ENCODE measurements at places on chromosomes 7 and 10.

DNA sequence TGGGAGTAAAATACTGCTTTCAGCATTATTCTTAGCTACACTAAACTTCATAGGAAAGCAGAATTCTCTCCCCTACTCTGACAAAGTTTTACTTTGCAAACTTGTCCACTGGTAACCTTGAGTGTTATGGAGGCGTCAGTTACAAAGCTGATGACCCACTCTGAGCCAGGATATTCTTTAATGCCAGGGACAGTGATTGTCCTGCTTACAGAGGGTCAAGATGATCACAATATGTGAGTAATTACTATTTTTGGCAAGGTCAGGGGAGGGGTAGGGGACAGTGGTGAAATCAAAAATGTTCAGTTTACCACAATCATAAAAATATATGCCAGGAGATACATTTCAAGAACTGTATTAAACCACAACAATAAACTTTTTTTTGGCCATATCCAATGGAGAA lies 520.6 kb downstream of the SUGCT start:
- DNase-seq = no peak

DNA sequence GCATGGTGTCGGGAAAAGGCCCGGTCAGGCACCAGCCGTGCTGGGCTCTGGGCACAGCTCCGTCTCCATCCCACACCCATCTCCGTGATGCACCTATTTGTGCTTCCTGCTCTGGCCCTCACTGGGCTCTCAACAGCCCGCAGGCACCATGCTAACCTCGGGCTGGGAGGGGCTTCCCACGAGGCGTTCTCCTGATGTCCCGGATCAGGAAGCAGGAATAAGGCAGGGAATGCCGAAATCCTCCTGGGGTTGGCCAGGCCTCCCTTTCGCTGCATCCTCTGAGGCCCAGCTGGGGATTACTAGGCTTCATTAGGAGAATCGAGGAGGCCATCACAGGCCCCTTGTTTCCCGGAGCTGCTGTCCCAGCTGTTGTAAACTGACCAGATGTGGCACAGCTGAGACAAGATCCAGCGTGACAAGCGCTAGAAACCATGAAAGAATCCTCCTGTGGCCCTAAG lies 72.0 kb downstream of the FAM53B start:
- DNase-seq = no peak

DNA sequence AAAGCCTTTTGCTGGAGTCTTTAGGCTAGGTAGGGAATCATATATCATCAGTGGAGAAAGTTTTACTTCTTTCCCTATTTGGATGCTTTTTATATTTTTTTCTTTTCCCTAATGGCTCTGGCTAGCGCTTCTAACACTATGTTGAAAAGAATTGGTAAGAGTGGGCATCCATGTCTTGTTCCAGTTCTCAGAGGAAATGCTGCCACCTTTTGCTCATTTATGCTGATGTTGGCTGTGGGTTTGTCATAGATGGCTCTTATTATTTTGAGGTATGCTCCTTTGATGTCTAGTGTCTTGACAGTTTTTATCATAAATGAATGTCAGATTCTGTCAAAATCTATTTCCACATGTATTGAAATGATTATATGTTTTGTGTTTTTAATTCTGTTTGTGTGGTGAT lies 1544.1 kb downstream of the REEP3 start:
- no peak for DNase-seq

GRCh38 chr10:111656066-111656465 lies 527.5 kb downstream of the GPAM start:
- DNase-seq = no peak

DNA sequence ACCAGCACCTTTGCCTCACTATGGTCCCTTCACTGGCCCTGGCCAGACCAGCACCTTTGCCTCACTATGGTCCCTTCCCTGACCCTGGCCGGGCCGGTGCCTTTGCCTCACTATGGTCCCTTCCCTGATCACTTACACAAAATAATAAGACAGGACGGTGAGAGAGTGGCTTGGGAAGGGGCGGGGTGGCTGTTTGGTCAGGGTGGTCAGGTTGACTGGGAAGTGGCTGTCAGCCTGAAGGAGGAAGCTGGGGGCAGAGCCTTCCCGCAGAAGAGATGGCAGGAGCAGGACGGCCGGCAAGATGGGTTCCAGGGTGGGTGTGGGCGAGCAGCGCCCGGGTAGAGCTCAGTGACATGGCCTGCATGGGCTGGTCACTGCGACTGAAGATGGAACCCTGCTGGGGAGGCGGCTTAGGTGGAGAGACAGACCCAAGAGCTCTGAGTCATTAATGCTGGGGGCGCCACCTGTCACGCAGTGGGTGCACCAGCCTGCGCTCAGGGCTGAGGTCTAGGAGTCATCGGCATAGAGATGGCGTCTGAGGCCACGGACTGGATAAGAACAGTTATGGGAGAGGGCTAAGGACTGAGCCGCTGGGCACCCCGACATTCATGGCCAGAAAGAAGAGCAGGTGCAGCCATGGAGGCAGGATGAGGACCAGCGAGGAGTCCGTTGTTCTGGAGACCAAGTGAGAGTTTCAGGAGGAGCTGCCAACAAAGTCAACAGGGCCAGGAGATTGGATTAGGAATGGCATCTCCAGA lies 91.8 kb downstream of the CHST15 start:
- no peak for DNase-seq

DNA sequence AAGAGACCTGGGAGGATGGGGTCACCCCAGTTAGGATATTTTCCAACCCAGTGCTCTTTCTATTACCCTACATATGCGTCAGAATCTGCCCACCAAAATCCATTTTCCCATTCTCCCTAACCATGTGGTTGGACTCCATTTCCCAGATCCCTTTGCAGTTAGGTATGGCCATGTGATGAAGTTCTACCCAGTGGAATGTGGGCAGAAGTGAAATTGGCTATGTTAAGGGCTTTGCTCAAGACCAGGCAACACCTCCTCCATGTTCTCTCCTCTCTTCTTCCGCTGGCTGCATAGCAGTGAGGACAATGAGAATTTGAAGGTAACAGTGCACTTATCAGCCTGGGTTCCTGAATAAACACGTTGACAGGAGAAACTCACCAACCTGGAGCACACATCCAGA lies 111.3 kb downstream of the CABCOCO1 start:
- DNase-seq = no peak

DNA sequence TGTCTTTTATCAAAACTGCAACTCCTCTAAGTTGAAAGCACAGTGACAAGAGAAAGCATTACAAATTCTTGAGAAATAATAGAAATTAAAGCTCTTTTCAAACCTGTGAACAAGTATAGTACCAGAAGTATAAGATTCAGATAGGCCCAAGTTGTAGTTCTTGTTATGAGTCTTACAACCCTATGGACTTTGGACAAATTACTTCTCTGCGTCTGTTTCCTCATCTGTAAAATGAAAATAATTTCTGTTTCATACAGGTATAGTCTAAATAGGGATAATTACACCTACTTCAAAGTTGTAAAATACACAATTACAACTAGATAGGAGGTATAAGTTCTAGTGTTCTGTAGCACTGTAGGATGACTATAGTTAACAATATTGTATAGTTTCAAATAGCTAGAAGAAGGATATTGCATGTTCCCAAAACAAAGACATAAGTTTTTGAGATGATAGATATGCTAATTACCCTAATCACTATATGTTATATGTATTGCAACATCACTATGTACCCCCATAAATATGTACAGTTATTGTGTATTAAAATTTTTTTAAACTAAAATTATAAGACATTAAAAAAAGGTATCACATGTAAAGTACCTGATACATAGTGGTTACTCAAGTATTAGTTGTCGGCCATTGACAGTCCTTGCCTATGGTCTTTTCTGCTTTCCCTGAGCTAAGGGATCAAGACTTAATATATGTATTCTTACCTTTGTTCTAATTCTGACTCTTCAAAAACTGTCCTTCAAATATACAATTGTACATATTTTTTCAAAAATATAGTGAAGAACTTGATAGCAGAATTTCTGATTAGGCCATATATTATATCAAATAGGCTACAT lies 1.8 kb upstream of the WASL start:
- no peak for DNase-seq

DNA sequence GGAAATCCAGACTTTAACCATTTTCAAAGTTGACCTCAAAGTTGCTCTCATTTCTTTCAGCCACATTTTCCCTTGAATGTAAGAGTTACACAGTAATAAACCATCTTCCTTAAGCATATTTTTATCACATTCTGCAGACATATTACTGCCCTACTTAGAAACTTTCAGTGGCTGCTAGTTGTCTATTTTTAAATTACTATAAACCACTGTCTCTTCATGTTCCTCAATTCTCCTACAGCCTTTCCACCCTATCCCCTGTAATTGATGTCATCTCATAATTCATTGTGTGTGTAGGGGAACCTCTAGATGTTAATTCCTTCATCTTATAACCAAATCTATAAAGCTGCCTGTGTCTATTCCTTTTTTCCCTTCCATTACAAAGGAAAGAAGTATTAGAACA lies 78.1 kb upstream of the STRIP2 start:
- no peak for DNase-seq

DNA sequence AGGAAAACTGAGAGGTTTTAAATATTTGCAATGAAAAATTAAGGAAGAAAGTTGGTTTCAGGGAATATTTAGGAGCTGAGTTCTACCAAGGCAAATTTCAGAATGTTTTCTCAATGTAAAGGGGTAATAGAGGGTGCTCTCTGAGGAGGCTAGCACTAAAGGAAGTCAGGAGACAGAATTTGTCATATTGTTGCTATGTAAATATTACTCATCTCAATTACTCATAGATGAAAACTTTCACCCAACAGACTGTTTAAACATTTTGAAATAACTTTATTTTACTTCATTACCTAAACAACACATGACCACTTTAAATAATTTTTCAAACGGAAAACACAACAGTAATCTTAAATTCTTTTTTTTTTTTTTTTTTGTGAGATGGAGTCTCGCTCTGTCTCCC lies 274.8 kb upstream of the NRG3 start:
- no peak for DNase-seq

GRCh38 chr10:87733081-87733480 lies 73.4 kb downstream of the PAPSS2 start:
- DNase-seq = no peak

DNA sequence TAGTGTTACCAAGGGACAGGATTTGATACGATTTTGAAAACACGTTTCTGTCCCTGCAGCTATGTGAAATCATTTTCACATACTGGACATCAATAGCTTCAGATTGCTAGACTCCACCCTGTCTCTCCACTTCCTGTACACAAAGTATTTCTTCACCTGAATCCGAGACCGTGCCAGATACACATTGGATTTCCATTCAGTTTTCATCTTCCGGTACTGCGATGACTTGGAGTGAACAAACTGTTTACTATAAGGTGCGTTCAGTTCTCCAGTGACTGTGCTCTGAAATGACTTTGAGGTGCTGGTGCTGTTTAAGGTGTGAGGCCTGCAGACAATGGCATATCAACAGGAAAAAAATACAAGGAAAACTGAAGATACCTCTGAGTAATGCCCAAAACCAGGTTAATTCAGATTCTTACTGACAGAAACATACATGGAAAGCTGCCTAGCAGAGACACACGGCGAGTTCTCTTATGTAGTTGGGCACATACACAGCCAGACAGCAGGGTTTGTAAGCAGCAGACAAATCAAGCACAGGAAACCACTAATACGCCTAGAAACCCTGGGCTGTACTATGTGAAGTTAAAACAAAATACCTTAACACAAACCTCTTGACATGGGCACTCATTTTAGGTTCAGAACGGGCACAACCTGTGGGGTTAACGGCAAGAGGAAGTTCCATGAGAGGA lies 119.2 kb downstream of the GALNT11 start:
- DNase-seq = no peak

- no peak for DNase-seq
Measured at GRCh38 chr7:46160861-46161260, 239.8 kb upstream of the IGFBP3 start.

- no peak for DNase-seq
Measured at GRCh38 chr7:19984231-19984632, 210.8 kb upstream of the TMEM196 start.

GRCh38 chr7:155581954-155582353 lies 35.6 kb upstream of the CNPY1 start:
- DNase-seq = no peak

- no peak for DNase-seq
Measured at GRCh38 chr7:137953665-137954470, 48.0 kb downstream of the CREB3L2 start.

GRCh38 chr10:111445667-111446066 lies 368.8 kb downstream of the ADRA2A start:
- DNase-seq = no peak

DNA sequence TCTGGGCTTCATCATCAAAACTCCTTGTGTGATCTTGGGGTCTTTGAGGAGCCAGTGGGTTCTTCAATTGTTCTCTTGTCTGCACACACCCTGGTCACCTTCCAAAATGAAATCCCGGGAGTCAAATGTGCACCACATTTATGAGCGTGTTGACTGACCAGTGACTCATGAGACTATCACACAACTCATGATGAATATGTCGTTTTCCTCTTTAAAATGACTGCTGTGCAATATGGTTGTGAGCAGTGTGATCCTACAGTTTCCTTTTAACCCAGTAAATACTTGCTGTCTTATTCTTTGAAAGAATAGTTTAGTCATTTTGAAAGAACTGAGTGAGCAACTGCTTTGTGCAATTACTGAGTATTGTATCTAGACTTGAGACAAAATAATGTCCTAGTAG lies 149.2 kb downstream of the DYNC1I1 start:
- peak; percentile 10 for DNase-seq

DNA sequence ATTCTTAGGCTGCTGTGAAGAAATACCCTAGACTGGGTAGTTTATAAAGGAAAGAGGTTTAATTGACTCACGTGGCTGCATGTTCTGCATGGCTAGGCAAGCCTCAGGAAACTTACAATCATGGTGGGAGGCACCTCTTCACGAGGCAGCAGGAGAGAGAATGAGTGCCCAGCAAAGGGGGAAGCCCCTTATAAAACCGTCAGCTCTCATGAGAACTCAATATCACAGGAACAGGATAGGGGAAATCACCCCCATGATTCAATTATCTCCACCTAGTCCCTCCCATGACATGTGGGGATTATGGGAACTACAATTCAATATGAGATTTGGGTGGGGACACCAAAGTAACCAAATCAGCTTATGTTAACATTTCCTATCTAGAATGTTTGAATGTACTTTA lies 259.2 kb downstream of the TWIST1 start:
- DNase-seq = no peak

GRCh38 chr7:137151690-137152052 lies 191.9 kb downstream of the PTN start:
- DNase-seq = no peak

GRCh38 chr7:157444843-157445135 lies 108.0 kb downstream of the DNAJB6 start:
- DNase-seq = no peak

GRCh38 chr10:3264161-3264761 lies 91.7 kb upstream of the PITRM1 start:
- DNase-seq = no peak
